ENCODE measurements at places on chromosomes 6 and 20. TPM values are rescaled to one million over a fixed set of nuclear protein-coding genes. Genes with fewer than 3 reads are reported as not detected.

Gene COL19A1
- total RNA-seq: not detected

- DNase-seq: no peak
- H3K4me3 ChIP-seq: no peak overlapping the region
- H3K27me3 ChIP-seq: no peaks in the 10 kb centered on the region
- H3K27ac ChIP-seq: no peak overlapping the region
These were observed 41.2 kb downstream of the IGF2R start for GRCh38 chr6:160010067-160010466.

- H3K36me3 ChIP-seq: no peaks in the 10 kb centered on the region
- H3K27me3 ChIP-seq: no peaks in the 10 kb centered on the region
- no peak overlapping the region for H3K4me3 ChIP-seq
- H3K27ac ChIP-seq: no peak overlapping the region
- H3K4me1 ChIP-seq: no peaks in the 10 kb centered on the region
- peak; percentile 31 for DNase-seq
These were observed 46.3 kb upstream of the F13A1 start for GRCh38 chr6:6366803-6367202.

DNA sequence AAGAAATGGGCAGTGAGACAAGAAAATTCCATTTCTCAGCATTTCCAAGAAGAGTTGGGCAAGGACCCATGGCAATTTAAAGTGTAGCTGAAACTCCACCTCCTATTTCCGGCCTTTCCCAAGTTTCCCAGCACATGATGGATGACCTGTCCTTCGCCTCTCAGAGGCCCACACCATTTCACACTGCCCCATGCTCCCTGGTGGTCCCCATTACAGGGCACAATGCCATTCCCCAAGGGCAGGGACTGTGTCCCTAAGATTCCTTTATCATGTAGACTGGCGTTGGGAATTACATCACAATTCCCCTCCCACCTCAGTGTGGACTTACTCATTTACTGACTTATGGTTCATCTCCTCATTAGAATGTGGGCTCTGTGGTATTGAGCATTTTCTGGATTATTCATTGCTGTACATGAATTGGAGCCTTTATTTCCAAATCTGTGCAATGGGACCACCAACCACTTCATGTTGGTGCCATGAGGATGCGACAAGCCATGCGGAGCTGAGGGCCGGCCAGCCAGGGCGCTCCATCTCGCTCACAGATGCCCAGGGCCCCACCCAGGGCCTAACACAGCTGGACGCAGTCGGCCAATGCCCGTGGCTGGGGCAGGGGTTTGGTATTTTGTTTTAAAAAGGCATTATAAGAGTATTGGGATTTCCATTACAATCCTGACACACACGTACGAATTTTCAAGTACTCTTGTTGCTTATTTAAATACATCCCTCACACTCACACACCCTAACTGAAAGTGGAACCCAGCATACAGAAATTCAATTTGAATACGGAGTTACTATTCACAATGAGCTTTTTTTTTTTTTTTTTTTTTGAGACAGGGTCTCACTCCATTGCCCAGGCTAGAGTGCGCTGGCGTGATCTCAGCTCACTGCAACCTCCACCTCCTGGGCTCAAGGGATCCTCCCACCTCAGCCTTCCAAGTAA lies 5.4 kb downstream of the ACSS1 start:
- no peak overlapping the region for H3K4me3 ChIP-seq
- no peaks in the 10 kb centered on the region for H3K4me1 ChIP-seq
- H3K27ac ChIP-seq: no peak overlapping the region
- H3K36me3 ChIP-seq: no peaks in the 10 kb centered on the region

DNA sequence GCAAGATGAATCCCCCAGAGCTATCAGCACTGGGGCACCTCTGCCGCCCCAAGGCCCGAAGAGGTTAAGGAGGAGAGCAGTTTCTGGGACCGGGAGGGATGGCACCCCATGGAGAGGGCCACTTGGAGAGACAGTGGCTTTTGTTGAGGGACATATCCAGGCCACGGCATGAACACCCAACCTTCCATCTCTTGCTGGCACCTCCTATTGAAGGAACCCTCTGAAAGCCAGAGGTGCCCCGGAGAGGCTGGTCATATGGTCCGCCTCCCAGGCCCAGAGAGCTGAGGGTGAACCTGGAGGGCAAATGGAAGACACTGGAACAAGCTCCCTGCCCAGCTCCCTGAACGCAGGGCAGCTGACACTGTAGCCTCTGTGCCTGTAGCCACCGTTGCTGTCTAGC lies 167.0 kb downstream of the NFATC2 start:
- no peak overlapping the region for H3K27ac ChIP-seq
- no peaks in the 10 kb centered on the region for H3K27me3 ChIP-seq
- H3K4me1 ChIP-seq: no peaks in the 10 kb centered on the region
- no peaks in the 10 kb centered on the region for H3K36me3 ChIP-seq
- no peak for DNase-seq

DNA sequence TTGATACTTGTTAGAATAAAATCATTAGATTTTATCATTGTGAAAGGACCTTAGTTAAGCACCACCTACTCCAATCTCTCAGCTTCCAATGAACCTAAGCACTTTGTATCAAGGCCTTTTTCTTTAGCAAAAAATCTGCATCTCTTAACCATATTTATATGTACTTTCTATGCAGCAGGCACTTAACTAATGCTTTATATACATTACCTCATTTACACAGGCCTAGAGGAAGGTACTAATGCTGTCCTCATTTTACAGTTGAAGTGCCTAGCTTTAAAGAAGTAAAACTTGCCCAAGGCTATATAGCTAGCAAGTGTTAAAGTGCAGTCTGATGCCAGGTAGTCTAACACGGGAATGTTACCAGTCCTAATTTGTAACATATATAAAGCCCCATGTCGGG lies 14.0 kb downstream of the MAP3K7 start:
- no peak overlapping the region for H3K4me3 ChIP-seq
- peaks cover 8% of the 10 kb centered on the region for H3K4me1 ChIP-seq
- H3K27ac ChIP-seq: no peak overlapping the region
- no peak for DNase-seq

Data from neural progenitor cell (in vitro differentiated cells).